ENCODE measurements at places on chromosomes 5 and 9. TPM values are rescaled to one million over a fixed set of nuclear protein-coding genes. Genes with fewer than 3 reads are reported as not detected.

Gene IFNA16
- not detected for total RNA-seq

DNA sequence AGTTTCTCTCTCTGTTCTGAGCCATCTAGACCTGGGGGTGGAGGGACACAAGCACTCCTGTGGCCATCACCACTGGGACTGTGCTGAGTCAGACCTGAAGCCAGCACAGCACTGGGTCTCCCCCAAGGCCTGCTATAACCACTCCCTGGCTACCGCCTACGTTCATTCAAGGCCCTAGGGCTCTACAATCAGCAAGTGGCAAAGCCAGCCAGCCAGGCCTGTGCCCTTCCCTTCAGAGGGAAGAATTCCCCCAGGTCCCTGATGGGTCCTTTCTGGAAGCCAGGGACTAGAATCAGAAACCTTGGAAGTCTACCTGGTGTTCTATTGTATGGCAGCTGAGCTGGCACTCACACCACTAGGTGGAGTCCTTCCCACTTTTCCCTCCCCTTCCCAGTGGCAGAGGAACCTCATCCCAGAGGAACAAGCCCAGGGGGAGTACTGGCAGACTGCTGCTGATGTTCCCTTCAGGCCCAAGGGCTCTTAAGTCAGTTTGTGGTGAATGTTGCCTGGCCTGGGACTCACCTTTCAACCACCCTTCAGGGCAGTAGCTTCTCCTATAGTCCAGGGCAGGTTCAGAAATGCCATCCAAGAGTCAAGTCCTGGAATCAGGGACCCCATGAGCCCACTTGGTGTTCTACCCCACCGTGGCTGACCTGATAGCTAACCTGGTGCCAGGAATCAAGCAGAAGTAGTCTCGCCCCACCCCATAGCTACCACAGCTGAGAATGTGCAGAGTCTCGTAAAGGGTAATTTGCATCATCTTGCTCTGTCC, 20.0 kb downstream of the JMY start:
- no peak for DNase-seq

Gene IFNK
- total RNA-seq: not detected

DNA sequence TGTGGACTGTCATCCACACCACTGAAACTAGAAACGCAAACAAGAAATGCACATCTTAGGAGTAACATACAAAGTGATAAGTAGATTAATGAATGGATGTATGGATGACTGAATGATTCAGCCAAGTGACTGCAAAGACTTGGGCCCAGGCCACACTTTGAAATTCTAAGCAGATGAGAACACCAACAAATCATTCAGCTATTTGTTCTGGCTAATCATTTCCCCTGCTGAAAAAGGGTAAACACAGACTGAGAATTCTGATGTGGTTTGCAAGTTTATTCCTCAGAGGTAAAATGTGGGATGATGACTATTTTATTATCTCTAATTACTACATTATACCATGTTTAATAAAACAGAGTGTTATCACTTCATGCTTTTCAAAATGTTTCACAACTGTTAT, 163.2 kb upstream of the ADAMTS16 start:
- DNase-seq: no peak

Gene PKN3
- total RNA-seq: 14.7 TPM

DNA sequence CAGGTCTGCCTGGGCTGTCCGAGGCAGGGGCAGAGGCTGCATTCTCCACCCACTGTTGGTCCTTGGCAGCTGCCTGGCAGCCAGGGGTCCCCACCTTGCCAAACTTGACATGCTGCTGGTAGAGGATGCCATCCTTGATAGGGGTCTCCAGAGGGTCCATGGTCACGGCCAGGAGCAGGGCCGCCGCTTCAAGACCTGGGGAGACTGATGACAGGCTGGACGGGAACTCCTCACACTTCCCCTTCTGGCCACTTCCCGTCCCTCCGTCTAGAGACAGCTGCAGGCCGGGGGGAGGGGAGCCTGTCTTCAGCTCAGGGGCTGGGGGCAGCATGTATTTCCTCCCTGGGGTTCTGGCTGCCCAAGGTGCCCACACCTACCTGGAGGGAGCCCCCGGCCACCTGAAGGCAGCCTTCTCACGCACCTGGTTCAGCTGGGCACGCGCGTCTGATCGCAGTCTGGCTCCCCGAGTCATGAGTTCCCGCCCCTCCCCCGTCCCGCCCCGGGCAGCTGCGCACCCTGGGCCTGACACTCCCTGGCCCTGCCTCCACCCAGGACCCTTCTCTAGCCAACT, at the start of gene DOK3:
TSS of gene DOK3 (minus strand) at position 446 of the 571 bp plus-strand sequence. CDS start at position 160, 286 bp downstream.
- no peak for DNase-seq

GRCh38 chr9:2248768-2249265, 233.7 kb downstream of the SMARCA2 start:
- no peak for DNase-seq

GRCh38 chr5:169064093-169064492, 236.8 kb downstream of the SLIT3 start:
- no peak for DNase-seq

Gene RFX3
- 10.8 TPM for total RNA-seq

DNA sequence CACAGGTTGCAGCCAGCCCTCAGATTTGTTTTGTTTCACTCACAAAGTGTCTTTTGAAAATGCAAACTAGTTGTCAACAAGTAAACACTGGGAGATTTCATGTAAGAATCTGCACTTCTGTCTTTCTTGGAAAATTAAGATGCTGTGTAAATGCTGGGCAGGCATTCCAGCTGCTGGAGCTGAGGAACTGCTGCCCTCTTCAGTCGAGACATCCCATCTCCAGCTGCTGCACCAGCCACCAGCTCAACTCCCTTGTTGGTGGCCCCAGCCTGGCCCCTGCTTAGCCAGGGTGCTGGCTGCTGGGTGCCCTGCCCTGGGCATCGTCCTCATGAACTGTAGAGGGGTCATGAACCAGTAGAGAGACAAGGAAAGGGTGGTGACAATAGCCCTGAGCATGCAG, 33.1 kb upstream of the AFAP1L1 start:
- peak; percentile 62 for DNase-seq

DNA sequence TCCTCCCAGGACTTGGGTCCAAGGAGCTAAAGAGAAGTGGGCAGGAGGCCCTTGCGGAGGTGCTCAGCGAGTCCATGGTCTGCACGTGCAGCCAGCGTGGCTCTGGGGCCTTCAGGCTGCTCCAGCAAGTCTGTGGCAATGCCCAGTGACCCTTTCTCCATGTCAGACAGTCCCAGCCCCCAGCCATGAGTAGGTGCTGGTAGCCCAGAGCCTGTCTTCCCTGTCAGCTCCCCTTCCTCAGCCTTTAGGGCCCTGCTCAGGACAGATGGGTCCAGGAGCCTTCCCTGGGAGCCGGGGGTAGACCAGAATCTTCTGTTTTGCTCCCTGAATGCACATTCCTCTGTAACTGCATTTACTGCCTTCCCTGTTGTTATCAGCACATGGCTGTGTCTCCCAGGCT, 147.2 kb upstream of the IRX2 start:
- DNase-seq: peak; percentile 76

DNA sequence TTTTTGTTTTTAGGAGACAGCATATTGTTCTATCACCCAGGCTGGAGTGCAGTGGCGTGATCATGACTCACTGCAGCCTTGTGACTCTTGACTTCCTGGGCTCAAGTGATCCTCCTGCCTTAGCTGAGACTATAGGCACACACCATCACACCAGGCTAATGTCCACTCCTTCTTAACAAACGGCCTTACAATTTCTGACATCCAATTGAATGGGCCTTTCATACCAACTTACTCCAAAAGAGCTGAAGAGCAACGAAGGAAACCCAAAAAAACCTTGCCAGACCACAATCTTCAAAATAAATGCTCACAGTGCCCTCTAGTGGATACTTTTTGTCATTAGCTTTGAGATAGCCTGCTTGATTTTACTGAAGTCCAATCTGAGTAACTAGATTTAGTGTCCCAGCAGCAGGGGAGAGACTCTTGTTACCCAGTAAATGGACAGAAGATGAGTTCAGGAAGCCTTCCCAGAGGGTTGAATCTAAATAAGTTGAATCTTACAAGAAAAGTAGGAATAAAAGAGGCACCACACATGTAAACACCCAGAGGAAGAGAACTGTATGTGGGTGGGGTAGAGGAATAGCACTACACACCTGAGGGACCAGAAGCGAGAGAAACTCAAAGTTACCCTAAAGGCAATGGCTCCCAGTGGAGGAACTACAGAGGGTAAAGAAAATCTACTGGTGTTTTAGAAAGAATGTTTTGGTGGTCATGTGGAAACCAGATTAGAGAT, 9.3 kb downstream of the ZNF622 start:
- DNase-seq: no peak

Gene PRKAA1
- 83.9 TPM for total RNA-seq

Gene TICAM2
- 6.3 TPM for total RNA-seq

DNA sequence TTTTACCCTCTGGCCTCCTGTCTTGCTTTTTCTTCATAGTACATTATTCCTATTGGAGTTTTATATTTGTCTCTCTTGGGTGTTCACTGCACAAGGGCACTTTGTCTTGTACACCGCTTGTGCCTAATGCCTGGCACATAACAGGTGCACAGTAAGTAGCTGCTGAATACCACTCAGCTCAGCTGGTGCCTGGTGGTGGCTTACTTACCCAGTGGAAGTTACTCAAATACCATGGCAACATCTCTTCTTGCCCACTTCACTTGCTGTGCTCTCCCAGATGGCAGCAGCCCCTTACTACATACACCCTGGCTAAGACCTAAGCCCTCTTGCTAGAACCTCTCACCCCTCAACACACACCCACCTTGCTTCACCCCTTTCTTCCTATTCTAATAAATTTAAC, 11.3 kb upstream of the SKP1 start:
- DNase-seq: no peak

- no peak for DNase-seq
Measured at GRCh38 chr5:175321927-175322532, 122.0 kb downstream of the DRD1 start.

Gene OR13C8
- total RNA-seq: not detected

DNA sequence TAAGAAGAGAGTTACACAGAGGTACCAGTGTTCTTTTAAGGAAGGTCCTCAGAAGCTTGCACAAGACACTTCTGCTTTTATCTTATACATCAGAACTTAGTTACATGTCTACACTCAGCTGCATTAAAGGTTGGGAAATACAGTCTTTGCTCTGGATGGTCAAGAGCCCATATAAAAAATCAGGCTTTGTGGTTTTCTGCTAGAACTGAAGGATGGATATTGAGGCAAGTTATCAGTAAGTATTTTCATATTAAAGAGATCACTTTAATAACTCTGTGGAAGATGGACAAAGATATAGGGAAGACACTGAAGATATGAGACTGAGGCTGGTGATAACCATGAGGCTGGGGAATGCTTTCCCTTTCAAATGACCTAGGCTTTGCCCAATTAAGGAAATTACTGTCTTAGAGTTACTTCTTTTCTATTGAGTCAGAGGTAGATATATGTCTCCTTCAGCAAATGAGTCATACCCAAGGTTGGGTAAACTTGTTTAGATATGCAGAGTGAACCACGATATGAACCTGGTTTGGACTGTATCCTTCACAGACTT, 87.0 kb upstream of the TNC start:
- no peak for DNase-seq
